Fibroblast of pulmonary artery (primary cell): ENCODE measurements at places on chromosomes 16 and 17.

DNA sequence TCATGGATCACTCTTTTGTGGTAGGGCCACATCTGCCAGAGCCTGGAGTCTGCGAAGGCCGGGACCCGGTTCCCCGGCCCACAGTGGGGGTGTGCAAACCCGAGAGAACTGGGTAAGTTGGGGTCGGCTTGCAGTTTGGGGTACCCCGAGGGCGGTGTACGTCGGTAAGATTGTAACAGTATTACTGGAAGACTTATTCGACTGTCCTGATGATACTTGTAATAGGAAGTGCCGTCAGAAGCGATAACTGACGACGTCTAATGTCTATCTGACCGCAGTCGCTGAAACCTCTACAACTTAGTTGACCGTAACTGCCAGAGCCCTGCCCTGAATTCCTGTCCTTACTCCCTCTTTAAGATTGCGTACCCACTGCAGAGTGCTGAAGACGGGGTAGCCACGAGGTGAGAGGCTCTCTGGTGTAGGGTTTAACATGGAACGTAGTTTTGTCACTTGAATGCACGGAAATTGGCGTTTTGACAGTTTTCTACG is 24.0 kb downstream of the TRPV2 start:
- peak; percentile 42 for DNase-seq

- peak; percentile 25 for DNase-seq
These were observed 17.6 kb upstream of the ITGAM start for GRCh38 chr16:31242206-31242605.

GRCh38 chr16:63200940-63201339 is 1164.7 kb upstream of the CDH8 start:
- DNase-seq = no peak

- DNase-seq = no peak
These were observed 3.8 kb downstream of the CEP131 start for GRCh38 chr17:81218991-81219390.

GRCh38 chr16:64545768-64546167 is 576.1 kb downstream of the CDH11 start:
- no peak for DNase-seq

GRCh38 chr17:51258756-51259563 is 889 bp downstream of the MBTD1 start:
- DNase-seq = peak; percentile 29

DNA sequence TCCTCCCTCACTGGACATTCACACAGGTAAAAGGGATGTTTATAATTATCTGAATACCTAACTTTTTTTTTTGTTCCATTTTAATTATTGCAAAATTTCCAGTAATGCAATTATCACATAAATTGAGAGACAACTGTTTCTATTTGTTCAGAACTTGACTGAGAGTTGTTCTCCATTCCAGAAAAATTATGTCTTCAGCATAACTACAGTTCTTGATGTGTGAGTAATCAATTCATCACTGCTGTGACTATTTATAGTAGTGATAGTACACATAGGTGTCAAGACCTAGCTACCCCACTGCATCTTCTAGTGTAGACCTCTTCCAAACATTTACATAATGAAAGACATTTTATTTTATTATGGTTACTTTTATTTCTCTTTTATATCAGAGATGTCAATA is 5.8 kb upstream of the TNRC6A start:
- DNase-seq = no peak

- DNase-seq = no peak
These were observed 14.0 kb upstream of the DPEP1 start for GRCh38 chr16:89599451-89599858.

GRCh38 chr17:77374170-77374936 is 233.6 kb downstream of the SEC14L1 start:
- DNase-seq = peak; percentile 92

DNA sequence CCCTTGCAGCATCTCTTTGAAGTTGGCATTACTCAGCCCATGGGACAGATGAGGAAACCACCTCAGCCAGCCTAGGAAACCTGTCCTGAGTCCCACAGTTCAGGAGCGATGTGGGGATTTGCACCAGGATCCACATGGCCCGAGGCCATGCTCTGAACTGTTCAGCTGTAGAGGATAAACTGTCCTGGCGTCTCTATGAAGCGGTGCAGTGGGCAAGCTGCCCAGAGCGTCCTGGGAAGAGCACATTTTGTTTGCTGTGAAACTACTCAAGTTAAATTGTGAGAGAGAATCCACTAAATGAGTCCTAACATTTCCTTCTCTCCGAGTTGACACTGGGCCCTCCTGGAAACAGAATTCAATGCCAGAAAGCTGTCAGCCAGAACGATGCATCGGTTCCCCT is 276.6 kb upstream of the TNRC6C start:
- peak; percentile 16 for DNase-seq

DNA sequence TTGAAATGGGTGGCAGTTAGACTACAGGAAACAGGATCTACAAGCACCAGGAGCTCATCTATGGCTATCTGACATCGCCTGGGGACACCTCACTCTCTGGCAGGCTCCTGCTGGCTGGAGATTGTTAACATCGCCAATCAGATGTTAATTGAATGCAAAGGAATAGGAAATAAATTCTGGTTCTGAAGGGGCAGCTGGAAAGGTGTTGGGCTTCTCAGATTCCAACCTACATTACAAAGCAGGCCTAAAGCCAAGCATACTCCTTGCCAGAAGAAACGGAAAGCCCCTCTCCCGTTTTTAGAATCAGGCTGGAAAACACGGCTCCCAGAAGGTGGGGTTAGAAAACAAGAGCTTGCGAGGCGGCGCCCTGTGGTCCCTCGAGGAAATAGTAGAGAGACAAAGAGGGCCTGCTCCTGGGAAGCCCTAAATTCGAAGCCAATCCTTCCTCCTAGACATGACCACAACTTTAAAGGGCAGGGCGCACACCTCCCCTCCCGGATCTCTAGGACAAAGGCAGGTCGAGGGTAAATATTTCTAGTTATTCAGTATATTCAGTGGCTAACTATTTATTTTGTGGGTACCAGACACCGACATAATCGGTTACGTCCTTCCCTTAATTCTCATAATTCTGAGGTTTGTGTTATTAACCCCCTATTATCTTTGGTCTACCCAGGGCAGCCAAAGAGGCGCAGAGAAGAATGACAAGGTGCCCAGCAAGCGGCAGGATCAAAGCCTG is 763 bp upstream of the TOM1L1 start:
- no peak for DNase-seq

DNA sequence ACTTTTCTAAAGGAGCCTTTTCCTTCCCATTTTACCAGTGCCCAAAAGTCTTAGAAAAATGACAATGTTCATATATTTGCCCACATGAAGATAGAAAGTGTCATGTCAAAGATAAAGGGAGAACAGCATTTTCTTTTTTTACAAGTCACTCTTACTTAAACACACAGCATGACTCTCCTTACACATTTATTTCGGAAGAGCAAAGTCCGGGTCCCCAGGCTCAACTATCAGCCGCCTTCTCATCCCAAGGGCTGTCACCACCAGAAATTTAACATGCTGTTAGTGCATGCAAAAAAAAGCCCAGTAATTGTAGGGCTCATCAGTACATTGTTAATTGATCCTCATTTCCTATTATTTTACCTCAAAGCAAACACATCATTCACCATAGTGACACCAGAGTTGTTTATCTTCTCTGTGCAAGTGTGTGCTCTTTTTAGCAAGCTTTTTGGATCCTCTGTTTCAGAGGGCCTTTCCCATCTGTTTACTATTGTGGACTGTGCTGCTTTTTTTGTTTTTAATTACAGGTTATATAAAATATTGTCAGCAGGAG is 560.3 kb downstream of the WWOX start:
- no peak for DNase-seq

DNA sequence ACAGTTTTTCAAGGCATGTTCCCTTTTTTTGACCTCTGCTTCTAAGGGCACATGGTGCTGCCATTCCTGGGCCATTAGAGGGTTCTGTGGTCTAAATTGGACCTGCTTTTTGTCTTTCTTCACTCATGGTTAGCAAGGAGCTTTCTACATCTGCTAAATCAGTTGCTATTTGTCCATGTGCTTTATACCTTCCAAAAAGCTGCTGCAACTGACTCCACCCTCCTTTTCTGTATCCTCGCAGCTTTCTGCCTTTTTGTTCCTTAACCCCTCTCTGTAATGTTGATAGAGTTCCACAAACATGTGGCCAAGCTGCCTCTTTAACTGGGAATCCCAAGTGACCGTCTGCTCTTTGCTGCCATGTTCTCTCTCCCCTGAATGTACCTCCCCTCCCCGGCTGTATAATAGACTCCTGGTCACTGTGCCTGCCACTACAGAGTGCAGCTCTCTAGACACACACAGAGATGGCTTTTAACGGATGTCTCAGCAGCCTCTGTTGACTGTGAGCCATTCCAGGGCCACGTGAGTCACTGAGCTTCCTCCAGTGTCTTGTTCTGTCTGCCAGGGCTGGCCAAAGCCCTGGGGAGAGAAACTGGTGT is 57.4 kb upstream of the TEKT3 start:
- peak; percentile 30 for DNase-seq

DNA sequence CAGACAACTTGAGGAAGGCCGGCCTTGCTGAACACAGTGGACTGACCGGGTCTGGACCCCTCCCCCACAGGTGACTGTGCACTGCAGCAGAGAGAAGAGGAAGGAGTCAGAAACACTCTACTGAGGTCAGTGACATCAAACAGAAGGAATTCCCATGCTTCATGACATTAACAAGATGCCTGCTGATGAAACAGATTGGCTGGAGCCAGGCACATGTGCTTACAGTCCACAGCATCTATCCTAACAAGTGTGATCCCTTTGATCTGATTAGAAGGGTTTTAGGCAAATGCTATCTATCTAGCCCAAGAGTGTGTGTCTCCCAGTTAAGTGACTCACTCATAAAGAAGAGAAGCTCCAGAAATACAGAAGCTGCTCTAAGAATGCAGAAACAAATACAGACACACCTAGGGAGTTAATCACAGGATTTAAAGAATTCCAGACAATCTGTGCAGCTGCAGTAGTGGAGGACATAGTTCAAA is 90.2 kb downstream of the SYCE1L start:
- peak; percentile 72 for DNase-seq

DNA sequence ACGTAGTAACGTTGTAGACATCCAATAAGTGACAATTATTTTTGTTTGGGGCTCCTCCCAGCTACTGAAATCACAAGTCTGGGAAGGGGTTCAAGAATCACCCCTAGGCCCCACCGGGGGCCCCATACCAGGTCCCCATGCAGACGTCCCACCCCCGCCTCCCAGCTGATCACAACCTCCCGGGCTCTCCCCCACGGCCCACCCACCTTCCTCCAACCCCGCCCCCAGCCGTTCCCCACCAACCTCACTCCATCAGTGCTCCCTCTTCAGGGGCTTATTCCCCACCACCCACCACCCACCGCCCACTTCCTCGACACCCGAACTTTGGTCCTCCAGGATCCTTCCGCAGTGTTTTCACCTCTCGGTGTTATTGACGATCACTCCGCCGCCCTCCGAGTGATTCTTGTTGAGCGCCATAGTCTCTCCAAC is 240 bp downstream of the WBP2 start:
- no peak for DNase-seq

GRCh38 chr17:33647956-33648355 is 354.9 kb upstream of the ASIC2 start:
- peak; percentile 30 for DNase-seq

DNA sequence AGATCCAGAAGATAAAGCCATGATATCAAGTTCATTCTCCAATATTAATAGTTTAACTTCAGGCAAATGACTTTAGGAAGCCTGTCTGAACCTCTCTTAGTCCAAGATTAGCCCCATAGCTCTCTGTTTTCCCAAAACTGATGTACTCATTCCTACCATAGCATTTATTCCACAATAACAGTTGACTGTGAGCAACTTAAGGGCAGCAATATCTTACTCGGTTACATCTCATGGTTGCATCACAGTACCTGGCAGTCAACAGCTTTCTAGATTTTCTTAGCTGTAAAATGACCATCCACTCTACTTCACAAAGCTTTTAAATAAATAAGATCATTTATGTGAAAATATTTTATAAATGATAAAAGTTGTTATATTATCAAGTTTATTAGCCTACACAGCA is 58.2 kb upstream of the STAC2 start:
- no peak for DNase-seq
